ENCODE measurements at places on chromosomes 3 and 15.

- DNase-seq, result no peak
These were observed 29.1 kb downstream of the RUVBL1 start for GRCh38 chr3:128094295-128095151.

DNA sequence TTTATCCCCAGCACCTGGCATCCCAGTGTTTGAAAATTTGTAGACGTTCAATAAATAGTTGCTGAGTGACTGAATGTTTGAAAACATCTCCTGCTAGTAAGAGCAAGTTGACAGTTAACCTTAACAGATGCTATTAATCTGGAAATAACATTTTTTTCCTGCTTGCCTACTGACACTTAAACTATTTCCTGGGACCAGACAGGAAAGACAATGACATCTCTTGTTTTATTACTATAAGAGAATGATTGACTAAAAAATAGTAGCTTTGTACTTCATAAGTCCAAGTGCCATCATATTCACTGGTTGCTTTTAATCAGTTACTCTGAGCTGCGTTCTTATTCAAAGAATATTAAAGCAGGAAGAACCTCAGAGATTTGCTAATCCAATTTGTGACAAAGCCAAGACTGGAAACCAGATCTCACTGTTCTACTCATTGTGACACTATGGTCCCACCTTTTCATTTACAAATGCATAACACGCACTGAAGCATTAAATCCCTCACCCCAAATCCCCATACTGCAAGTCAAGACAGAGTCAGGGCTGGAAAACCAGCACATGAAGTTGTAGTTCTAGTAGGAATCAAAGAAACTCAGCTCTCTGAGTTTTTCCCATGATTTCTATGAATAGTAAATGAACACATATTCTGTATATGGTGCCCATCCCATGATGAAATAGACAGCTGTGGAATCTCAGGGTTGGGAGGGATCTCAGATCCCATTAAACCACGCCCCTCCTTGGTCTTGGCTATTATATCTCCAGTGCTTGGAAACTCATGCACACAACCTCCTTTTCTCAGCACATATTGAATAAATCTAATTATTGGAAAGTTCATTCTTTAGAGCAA is 212.7 kb upstream of the P2RY1 start:
- no peak for DNase-seq

- no peak for DNase-seq
These were observed 75.1 kb downstream of the MYO9A start for GRCh38 chr15:72042865-72043264.

DNA sequence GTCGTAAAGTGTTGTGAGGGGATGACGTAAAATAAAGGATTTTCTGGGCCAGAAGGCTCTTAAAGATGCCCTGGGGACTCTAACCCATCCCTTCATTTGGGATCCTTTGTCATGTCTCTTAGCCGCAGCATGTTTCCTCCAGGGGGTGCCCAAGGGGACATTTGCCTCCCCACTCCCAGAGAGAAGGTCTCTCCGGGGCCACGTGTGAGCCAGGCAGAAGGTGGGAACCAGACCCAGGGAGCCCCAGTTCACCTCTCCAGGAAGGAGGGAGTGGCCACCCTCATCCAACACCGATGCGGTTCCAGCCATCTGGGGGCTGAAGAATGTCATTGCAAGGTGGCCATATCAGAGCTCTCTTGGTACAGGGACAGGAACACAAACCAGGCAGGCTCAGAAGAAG is 25.2 kb downstream of the ST8SIA2 start:
- no peak for DNase-seq

DNA sequence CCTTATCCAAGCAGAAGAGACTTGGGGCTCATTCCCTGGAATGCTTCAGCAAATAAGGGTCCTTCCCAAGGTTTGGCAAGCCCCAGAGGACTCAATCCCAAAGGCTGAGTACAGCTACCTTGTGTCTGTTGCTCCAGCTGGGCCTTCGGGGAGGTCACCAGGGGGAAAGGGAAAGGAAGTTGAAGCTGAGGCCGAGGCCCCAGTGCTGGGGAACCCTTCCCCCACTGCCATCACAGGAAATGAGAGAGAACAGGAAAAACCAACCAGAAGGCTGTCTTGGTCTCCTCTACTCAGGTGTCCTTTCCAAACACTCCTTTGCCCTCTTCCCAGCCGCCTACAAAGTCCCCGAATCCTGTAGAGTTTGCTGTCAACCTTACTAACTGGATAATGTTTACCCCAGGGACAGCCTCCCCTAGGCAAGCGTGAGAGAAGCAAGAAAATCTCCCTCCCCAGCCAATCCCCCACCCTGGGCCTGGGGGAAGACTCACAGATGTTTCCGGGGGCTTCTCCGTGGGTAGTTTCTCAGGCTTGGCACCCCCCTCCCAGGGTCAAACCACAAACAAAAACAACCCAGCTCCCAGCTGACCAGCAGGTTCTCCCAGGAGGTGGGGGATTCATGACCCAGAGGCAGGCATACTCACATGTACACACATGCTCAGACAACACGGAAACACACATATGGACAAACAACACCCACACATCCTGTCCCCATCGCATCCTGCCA is 5.5 kb downstream of the CSRNP1 start:
- no peak for DNase-seq

DNA sequence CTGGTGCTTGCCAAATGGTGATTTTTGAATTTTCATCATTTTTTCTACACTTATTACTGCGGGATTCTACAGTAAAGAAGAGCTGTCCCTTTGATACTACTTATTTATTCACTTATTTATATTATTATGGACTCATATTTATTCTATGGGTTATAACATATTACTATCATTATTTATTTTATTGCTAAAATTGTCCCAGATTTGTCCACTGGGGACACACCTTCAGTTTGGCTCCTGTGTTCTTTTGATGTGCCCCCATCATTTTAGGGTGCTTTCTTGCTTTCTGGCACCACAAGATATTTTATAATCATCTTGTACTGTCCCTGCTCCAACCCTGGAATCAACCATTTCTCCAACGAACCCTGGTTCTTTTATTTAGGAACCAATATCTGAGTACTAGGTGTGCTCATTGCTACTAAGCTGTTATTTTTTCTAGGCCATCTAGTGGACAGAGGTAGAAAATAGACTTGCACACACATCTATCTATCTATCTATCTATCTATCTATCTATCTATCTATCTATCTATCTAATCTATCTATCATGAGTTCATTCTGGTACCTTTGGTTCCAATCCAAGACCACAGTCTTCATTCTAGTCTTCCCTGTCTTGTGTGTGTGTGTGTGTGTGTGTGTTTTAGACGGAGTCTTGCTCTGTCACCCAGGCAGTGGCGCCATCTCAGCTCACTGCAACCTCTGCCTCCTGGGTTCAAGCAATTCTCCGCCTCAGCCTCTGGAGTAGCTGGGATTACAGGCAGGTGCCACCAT is 16.0 kb downstream of the SLC22A14 start:
- no peak for DNase-seq

GRCh38 chr3:113423699-113424098 is 17.6 kb downstream of the CFAP44 start:
- DNase-seq, result no peak

DNA sequence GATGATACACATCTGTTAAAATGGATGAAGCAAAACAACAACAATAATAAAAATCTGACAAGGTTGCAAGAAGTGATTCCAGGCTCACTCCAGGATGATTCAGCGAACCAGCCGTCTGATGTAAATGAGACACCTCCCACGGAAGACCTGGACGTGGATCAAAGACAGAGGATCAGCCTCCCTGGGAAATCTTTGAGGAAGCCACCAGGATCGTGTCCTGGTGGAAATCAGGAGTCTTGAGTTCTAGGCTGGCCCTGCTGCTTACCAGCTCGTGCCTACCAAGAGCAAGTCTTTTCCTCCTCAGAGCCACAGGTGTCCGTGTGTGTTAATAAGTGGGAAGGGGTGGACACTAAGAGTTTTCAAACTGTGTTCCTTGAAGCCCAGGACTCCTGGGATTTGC is 15.3 kb upstream of the ADCY5 start:
- no peak for DNase-seq

GRCh38 chr3:165617134-165617533 is 220.1 kb downstream of the BCHE start:
- DNase-seq, result no peak

DNA sequence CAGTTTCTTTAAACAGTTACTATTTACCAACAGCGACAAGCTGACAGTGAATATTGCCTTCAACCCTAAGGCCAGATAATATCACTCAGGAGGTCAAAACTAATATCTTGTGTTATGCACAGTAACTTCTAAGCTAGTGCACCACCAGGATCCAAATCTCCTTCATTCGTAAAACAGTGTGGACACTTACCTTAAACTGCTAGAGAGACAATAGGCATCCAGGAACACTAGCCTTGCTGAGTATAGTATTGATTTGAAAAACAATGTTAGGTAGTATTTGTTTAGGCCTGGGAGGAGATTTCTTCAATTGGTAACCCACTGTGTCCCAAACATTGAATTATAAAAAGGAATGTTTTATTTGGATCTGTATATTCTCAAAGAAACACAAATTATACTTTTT is 707.9 kb upstream of the UBE2E2 start:
- no peak for DNase-seq

DNA sequence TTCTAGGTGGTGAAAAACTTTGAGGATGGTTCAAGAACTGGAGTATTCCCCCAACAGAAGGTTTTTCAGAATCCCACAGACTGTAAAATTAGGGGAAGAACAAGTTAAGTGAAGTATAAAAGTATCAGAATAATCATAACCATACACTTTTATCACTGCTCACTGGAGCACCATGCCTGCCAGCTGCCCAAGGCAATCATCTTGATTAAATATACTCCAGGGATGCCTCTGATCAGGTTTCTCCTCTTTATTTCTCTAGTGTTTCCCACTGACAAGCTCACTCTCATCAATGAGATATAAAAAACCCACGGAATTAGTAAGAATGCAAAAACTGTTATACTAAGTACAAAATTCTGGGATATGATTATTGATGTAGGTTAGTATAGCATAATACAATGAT is 108.0 kb downstream of the STAG1 start:
- no peak for DNase-seq

DNA sequence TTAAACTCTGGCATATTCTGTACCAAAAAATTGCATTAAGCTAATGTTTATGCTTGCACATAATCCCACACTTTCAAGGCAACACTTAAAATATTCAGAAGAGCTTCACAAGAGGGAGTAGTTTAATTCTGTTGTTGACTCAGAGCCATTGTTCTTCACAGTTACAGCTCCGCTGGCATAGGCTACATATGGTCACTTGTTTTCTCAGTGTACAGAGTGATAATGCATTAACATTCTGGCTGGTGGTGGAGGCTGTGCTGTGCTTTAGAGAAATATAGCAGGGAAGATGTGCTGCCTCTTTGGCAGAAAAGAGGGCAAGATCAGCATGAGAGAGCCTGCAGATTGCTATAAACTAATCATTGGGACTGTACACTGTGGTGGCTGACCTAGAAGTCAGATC is 13.3 kb downstream of the NLGN1 start:
- DNase-seq, result no peak

GRCh38 chr3:197366301-197367044 is 68.1 kb upstream of the DLG1 start:
- no peak for DNase-seq

DNA sequence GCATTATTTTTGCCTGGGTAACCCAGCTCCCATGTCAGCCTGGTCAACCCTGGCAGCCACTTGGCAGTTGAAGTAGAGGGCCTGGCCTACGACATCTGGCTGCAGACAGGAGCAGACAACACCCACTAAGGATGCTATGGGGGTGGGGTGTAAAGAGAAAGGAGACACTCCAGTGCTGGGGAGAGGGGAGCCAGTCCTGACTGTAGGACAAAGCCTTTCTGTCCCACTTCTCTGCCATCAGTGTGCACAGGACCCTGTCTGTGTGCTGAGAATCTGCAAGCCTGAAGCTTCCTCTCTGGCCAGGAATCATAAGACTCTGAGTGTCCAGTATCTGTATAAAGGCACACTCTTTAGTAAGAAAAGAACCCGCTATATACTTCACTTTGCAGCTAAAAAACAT is 96.3 kb upstream of the CHRM5 start:
- DNase-seq, result no peak

GRCh38 chr3:68987322-68987721 is 26.2 kb downstream of the EOGT start:
- no peak for DNase-seq

- no peak for DNase-seq
These were observed 34.5 kb downstream of the EIF2AK4 start for GRCh38 chr15:39968273-39969001.

- no peak for DNase-seq
These were observed 327.5 kb upstream of the UMPS start for GRCh38 chr3:124402791-124403190.

DNA sequence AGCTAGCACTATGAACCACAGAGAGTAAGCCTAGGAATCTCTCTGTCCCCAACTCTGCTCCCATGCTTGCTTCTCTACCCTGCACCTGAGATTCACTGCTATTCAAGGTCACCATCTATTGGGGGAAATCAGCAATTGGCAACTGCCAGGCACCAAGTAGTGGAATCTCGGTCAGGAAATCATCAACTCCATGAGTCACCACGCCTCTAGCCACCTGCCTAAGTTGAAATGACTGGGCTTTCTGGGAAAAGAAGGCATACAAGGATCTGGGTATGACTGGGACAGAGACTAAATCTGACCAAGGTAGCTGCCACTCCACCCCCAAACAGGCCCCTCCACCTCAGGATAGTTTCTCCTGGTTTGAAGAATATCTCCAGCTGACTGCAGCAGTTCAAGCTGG is 464.1 kb upstream of the CBLB start:
- DNase-seq, result no peak

DNA sequence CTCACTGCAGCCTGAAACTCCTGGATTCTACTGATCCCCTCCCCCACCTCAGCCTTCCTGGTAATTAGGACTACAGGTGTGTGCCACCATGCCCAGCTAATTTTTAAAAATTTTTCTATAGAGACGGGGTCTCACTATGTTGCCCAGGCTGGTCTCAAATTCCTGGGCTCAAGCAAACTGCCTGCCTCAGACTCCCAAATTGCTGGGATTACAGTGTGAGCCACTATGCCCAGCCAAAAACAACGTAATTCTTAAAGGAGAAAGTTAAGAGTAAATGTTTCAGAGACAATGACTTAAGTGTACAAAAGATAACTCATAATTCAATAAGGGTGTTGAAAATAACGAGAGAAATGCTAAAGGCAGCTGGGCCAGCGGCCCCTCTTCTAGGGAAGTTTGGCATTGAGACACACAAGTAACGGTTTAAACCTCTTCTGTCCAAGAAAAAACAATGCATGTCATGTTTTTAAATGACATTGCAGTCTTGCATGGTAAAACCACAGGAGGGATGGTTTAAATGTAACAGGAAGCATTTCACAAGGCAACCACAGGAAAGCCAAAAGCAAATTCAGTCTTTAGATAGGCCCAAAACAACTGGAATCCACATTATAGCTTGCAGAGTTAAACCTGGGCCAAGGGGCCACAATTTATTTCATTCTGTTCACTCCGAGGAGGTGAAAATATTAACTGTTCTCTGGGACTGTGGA is 5.1 kb downstream of the PROK2 start:
- DNase-seq, result no peak

- no peak for DNase-seq
These were observed 118.9 kb upstream of the IGSF10 start for GRCh38 chr3:151579571-151580270.

DNA sequence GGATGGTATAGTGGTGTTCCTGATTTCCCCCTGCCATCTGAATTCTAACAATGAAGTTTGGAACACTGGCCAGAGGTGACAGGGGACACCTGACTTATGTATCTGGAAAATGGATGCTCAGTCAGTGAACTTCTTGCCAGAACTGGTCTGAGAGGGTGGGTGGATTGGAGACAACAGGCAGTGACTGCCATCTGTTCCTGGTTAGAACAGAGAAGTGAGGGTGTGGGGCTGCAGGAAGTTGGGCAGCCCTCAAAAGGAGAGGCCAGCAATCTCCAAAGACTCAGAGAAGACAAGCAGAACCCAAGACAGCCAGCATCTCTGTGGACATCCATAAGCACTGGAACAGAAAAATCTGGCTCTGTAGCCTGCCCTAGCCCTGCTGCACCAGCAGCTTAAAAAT is 50.5 kb downstream of the ANP32A start:
- no peak for DNase-seq

Data from activated T-helper 1 cell treated with anti-CD3 and anti-CD28 coated beads, Interleukin-2, amount 50 U/mL, for 16 hours (primary cell).